Dermis microvascular lymphatic vessel endothelial cell (primary cell): ENCODE measurements at places on chromosomes 1 and 21. TPM values are rescaled to one million over a fixed set of nuclear protein-coding genes. Genes with fewer than 3 reads are reported as not detected.
A peak's percentile ranks its signal among the peaks of the same experiment; 100 is the strongest.

LAD1 gene
- not detected in 2 replicates for total RNA-seq

EPHA8 gene
- not detected in 2 replicates for total RNA-seq

NUCKS1 gene
- 85.8 and 128 TPM in 2 replicates for total RNA-seq

TRIM46 gene
- 1.8 and 1.9 TPM in 2 replicates for total RNA-seq

APCS gene
- not detected in 2 replicates for total RNA-seq

- DNase-seq, result no peak
These were observed 610.1 kb upstream of the NEGR1 start for GRCh38 chr1:72892461-72892860.

DNA sequence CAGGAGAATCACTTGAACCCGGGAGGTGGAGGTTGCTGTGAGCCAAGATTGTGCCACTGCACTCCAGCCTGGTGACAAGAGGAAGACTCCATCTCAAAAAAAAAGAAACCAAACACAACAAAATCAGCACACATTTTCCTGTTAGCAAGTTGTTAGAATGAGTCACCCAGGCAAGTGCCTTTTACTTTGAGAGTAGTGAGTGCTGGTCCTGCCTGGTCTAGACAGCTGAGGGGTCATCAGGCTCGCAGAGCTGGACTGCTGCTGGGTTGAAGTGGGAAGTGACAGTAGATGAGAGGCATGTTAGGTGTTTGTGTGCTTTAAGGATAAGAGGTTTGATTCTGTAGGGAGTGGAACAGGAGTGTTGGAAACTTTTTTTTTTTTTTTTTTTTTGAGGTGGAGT is 31.9 kb downstream of the GNPAT start:
- DNase-seq, result peak; percentile 93

DNA sequence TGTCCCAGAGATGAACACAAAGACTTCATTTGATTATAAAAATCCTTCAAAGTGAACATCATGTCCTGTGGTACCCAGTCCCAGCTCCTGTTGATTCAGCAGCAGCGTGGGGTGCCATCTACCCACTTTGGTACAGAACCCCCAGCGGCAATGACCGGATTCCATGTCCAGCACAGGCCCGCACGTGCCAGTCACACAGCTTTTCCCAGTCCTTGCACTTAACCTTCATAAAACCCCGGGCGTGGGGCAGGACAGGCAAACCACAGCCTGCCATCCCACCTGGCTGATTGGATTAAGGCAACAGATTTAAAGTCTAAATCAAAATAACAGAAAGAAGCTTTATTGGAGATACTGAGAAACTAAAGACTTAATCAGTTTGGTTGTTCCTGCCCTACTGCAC is 15.5 kb downstream of the CEP104 start:
- no peak for DNase-seq

DNA sequence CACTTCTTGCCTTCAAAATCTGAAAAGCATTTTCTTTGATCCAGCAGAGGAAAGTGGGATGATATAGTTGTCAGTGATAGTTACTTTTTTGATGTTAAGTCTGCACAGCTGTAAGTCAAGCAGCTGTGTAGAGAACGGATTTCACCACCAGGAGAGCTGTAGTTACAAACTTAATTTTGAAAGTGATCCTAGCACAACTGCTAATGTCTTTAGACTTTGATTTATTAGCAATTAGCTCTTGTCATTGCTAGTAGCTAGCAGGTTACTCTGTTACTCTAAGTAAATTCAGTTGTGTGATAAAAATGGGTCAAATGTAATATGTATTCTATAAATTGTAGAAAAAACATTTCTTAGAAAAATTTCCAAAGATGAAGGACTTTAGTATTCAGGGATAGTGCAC is 46.0 kb downstream of the ALG6 start:
- no peak for DNase-seq

- no peak for DNase-seq
These were observed 5.8 kb downstream of the SLC45A1 start for GRCh38 chr1:8323706-8324105.

GRCh38 chr21:28883931-28884330 is 108.7 kb downstream of the LTN1 start:
- no peak for DNase-seq

- no peak for DNase-seq
These were observed 33.9 kb downstream of the LHX9 start for GRCh38 chr1:197951089-197951488.

- no peak for DNase-seq
These were observed 37.9 kb upstream of the MPZL1 start for GRCh38 chr1:167683641-167684502.
